ENCODE measurements at places on chromosomes 7 and 10. TPM values are rescaled to one million over a fixed set of nuclear protein-coding genes. Genes with fewer than 3 reads are reported as not detected.

The ITGB1 gene
- 699 TPM for total RNA-seq

The MYO3A gene
- total RNA-seq: 2.9 TPM

DNA sequence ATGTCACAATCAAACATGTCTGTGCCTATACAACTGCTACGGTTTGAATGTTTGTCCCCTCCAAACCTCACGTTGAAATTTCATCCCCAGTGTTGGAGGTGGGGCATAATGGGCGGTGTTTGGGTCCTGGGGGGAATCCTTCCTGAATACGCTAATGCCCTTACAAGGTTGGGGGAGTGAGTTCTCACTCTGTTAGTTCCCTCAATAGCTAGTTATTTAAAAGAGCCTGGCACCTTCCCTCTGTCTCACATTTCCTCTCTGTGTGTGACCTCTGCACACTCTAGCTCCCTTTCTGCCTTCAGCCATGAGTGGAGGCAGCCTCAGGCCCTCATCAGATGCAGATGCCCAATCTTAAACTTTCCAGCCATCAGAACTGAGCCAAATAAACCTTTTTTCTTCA lies 129.5 kb downstream of the GRM8 start:
- no peaks in the 10 kb centered on the region for H3K36me3 ChIP-seq
- no peaks in the 10 kb centered on the region for H3K27me3 ChIP-seq
- no peak for DNase-seq

GRCh38 chr7:134245253-134245652 lies 71.5 kb downstream of the SLC35B4 start:
- H3K27ac ChIP-seq: no peak overlapping the region
- H3K4me1 ChIP-seq: no peaks in the 10 kb centered on the region
- no peaks in the 10 kb centered on the region for H3K27me3 ChIP-seq
- no peak for DNase-seq

GRCh38 chr10:73873838-73874215 lies 528 bp downstream of the CAMK2G start:
- peaks cover 10% of the 10 kb centered on the region for H3K4me1 ChIP-seq
- H3K4me3 ChIP-seq: peak overlapping the region; percentile 77
- DNase-seq: no peak
- no peak overlapping the region for H3K27ac ChIP-seq
- H3K27me3 ChIP-seq: no peaks in the 10 kb centered on the region

DNA sequence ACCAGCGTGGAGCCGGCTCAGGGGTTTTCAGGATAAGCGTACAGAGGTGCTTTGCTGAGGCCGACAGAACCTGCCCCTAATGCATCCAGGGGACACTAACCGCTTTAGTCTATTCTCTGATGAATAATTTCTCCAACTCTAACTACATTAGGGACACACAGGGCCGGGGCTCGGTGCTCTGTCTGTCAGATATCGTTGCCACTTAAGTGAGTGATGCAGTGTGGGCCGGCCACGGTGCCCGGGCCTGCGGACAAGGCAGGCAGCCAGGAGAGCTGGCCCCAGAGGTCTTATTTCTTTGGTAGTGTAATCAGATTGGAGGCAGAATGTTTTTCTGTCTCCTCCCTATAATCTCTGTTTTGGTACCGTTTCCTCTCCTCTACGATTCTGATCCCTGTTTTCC lies 62.7 kb downstream of the ADRA2A start:
- H3K36me3 ChIP-seq: no peaks in the 10 kb centered on the region
- DNase-seq: no peak
- H3K27me3 ChIP-seq: no peaks in the 10 kb centered on the region
- H3K27ac ChIP-seq: no peak overlapping the region
- no peaks in the 10 kb centered on the region for H3K4me1 ChIP-seq

- no peaks in the 10 kb centered on the region for H3K27me3 ChIP-seq
- no peaks in the 10 kb centered on the region for H3K36me3 ChIP-seq
- H3K4me3 ChIP-seq: no peak overlapping the region
- H3K4me1 ChIP-seq: no peaks in the 10 kb centered on the region
These were observed 68.0 kb downstream of the GRID1 start for GRCh38 chr10:86298501-86299001.

- no peak for DNase-seq
- H3K27ac ChIP-seq: no peak overlapping the region
- no peaks in the 10 kb centered on the region for H3K4me1 ChIP-seq
- no peak overlapping the region for H3K4me3 ChIP-seq
These were observed 19.4 kb upstream of the FRAT2 start for GRCh38 chr10:97353945-97354344.

GRCh38 chr7:104509874-104510273 lies 181.5 kb downstream of the LHFPL3 start:
- DNase-seq: no peak
- no peaks in the 10 kb centered on the region for H3K27me3 ChIP-seq
- no peak overlapping the region for H3K27ac ChIP-seq

Measured in thyroid gland (tissue), 4 donors.